Fibroblast of lung (primary cell): ENCODE measurements at places on chromosomes 3 and 15. TPM values are rescaled to one million over a fixed set of nuclear protein-coding genes. Genes with fewer than 3 reads are reported as not detected.

GRCh38 chr15:67063689-67064606 lies 1.5 kb upstream of the SMAD3 start:
- peak; percentile 69 for DNase-seq

GRCh38 chr15:82812994-82813393 lies 3.6 kb downstream of the WHAMM start:
- no peak for DNase-seq

- DNase-seq = no peak
Observed at GRCh38 chr3:26259176-26259575, 363.4 kb upstream of the LRRC3B start.

Gene LSAMP
- polyA plus RNA-seq = 5.9 and 10.7 TPM in 2 replicates

Gene SOX14
- polyA plus RNA-seq = not detected in 2 replicates

Gene CFAP91
- polyA plus RNA-seq = 0.02 and 0.10 TPM in 2 replicates

- no peak for DNase-seq
Observed at GRCh38 chr3:35651851-35652250, 12.5 kb downstream of the ARPP21 start.

Gene SHC4
- polyA plus RNA-seq = 0.75 and 0.94 TPM in 2 replicates

- DNase-seq = peak; percentile 57
Observed at GRCh38 chr3:83890763-83891135, 1068.0 kb upstream of the CADM2 start.

Gene NANOGP8
- polyA plus RNA-seq = not detected in 2 replicates

- peak; percentile 58 for DNase-seq
Observed at GRCh38 chr3:149620291-149621020, 37.4 kb downstream of the WWTR1 start.

Gene PLA2G4B
- polyA plus RNA-seq = 1.2 TPM in 2 replicates

Gene NAALADL2
- polyA plus RNA-seq = 7.2 and 8.8 TPM in 2 replicates

- no peak for DNase-seq
Observed at GRCh38 chr15:50275908-50276307, 10.4 kb upstream of the HDC start.

Gene ANKUB1
- not detected in 2 replicates for polyA plus RNA-seq

Gene IL17RC
- polyA plus RNA-seq = 14.5 and 17.1 TPM in 2 replicates

Gene GABRB3
- 0.72 and 1.1 TPM in 2 replicates for polyA plus RNA-seq

- peak; percentile 57 for DNase-seq
Observed at GRCh38 chr3:120153294-120153693, 59.0 kb upstream of the GSK3B start.

- DNase-seq = no peak
Observed at GRCh38 chr15:90009301-90010022, 8.3 kb downstream of the ZNF710 start.

- DNase-seq = no peak
Observed at GRCh38 chr3:46303240-46303639, 50.7 kb upstream of the CCR2 start.

DNA sequence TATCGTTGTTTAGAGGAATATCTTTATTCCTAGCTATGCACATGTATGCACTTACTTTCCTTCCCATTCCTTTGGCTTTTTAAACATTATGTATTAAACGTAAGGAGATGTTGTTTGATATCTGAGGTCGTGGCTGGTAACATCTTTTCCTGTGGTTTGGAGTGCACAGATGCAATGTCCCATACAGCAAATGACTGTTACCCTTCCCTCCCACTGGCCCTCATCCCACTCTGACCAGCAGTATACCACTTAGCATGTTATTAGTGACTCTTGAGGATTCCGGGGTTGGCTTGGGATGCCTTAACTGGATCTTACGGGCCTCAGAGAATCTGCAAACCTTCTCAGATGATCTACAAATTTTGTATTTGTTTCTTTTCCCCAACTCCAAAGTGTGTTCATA lies 34.5 kb downstream of the TGFBR2 start:
- DNase-seq = no peak

DNA sequence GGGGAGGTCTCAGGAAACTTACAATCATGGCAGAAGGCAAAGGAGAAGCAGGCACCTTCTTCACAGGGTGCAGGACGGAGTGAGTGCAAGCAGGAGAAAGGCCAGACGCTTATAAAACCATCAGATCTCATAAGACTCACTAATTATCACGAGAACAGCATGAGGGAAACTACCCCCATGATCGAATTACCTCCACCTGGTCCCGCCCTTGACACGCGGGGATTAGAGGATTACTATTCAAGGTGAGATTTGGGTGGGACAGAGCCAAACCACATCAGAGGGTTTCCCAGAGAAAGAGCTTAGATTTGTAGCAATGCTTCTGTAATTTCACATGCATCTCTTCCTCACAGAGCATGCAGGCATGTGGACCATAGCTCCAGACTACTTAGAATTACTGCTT lies 615.7 kb upstream of the UBE2E2 start:
- DNase-seq = no peak
